ENCODE measurements at places on chromosomes 5 and 9. TPM values are rescaled to one million over a fixed set of nuclear protein-coding genes. Genes with fewer than 3 reads are reported as not detected.

SOX30 gene
- 0.09 TPM for total RNA-seq

PCDHAC1 gene
- total RNA-seq = 0.27 TPM

BARX1 gene
- 0.09 TPM for total RNA-seq

KCNN2 gene
- total RNA-seq = 4.7 TPM

ADAMTSL1 gene
- total RNA-seq = 25.0 TPM

SPAAR gene
- total RNA-seq = 0.89 TPM

PAPPA gene
- 1.3 TPM for total RNA-seq

RABGAP1 gene
- total RNA-seq = 30.2 TPM

SPINK13 gene
- not detected for total RNA-seq

NPR3 gene
- total RNA-seq = 14.3 TPM

RORB gene
- 0.09 TPM for total RNA-seq

ZBTB6 gene
- 9.0 TPM for total RNA-seq

PPP2R2B gene
- 3.5 TPM for total RNA-seq

FAM169A gene
- total RNA-seq = 0.62 TPM

SLC25A2 gene
- total RNA-seq = 0.22 TPM

DNA sequence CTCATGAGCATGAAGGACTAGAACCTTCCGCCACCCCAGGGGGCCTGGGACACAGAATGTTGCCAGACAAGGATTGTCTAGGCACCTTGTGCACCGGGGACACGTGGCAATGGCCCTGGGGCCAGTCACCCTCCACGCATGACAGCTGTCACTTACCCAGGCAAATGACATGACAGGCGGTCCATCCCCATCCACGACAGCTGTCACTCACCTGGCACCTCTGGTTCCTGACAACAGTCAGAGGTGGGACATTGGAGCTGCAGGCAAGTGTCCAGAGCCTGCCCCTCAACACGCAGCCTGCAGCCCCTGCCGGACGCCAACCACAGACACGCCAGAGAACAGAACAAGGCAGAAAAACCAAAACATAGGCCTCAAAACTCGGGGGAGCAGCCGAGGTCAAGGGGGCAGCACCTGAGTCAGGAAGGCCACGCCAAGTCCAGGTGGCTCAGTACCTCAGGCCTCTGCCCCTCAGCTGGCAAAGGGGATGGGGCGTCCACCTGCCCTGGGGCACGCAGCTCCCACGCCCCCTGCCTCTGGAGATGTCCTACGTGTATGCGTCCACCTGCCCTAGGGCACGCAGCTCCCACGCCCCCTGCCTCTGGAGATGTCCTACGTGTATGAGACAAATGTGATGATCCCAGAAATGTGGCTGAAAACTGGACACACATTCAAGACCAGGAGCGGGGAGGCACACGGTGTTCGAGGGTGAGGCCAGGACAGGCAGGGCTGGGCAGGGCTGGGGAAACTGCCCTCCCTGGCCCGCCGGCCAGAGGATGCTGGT, 14.5 kb downstream of the VAV2 start:
- H3K36me3 ChIP-seq = no peaks in the 10 kb centered on the region
- no peak overlapping the region for H3K27ac ChIP-seq
- H3K4me1 ChIP-seq = peaks cover 63% of the 10 kb centered on the region
- H3K4me3 ChIP-seq = no peak overlapping the region
- DNase-seq = no peak

GRCh38 chr9:4099976-4100735, 199.7 kb downstream of the GLIS3 start:
- H3K27ac ChIP-seq = no peak overlapping the region
- H3K4me1 ChIP-seq = no peaks in the 10 kb centered on the region
- DNase-seq = no peak

- H3K4me3 ChIP-seq = no peak overlapping the region
- no peaks in the 10 kb centered on the region for H3K36me3 ChIP-seq
- H3K4me1 ChIP-seq = no peaks in the 10 kb centered on the region
- no peaks in the 10 kb centered on the region for H3K27me3 ChIP-seq
These were observed 21.8 kb downstream of the ELOVL7 start for GRCh38 chr5:60822285-60822556.

DNA sequence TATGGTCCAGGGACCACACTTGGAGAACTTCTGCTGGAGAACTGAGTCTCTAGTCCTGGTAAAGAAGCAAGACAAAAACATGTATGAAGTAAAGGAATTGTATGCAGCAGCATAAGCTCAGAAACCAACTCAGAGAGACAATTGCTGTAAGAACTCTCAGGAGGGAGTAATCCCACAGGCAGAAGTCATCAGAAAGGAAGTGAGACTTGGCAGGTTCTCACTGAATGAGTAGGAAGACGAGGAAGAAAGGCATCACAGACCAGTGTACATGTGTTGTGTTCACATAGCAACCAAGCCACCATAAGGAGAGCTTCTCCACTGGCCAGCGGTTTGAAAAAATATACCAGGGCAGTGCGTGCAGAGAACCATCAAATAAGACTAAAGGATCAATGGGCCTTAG, 57.9 kb upstream of the FST start:
- no peaks in the 10 kb centered on the region for H3K27me3 ChIP-seq
- H3K36me3 ChIP-seq = no peaks in the 10 kb centered on the region
- H3K4me1 ChIP-seq = peaks cover 2% of the 10 kb centered on the region
- H3K27ac ChIP-seq = no peak overlapping the region

DNA sequence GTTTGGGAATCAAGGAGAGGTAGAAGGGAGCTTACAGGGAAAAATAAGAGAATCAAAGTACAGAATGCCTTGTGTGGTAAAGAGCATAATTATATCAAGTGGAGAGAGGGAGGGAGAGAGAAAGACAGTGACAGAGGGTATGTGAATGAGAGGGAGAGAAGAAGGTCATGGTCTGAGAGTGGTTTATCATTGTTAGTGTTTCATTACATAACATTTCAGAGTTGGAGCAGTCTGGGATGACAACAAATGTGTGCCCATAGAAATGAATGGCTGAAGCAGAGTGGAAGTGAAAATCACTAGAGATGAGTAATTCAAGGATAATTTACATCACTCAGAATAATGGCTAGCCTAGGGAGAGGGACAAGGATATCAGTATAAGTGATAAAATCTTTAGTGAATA, 799.2 kb downstream of the TLE1 start:
- no peak overlapping the region for H3K4me3 ChIP-seq
- H3K27me3 ChIP-seq = no peaks in the 10 kb centered on the region
- H3K4me1 ChIP-seq = no peaks in the 10 kb centered on the region
- no peak for DNase-seq
- H3K36me3 ChIP-seq = no peaks in the 10 kb centered on the region
- no peak overlapping the region for H3K27ac ChIP-seq

DNA sequence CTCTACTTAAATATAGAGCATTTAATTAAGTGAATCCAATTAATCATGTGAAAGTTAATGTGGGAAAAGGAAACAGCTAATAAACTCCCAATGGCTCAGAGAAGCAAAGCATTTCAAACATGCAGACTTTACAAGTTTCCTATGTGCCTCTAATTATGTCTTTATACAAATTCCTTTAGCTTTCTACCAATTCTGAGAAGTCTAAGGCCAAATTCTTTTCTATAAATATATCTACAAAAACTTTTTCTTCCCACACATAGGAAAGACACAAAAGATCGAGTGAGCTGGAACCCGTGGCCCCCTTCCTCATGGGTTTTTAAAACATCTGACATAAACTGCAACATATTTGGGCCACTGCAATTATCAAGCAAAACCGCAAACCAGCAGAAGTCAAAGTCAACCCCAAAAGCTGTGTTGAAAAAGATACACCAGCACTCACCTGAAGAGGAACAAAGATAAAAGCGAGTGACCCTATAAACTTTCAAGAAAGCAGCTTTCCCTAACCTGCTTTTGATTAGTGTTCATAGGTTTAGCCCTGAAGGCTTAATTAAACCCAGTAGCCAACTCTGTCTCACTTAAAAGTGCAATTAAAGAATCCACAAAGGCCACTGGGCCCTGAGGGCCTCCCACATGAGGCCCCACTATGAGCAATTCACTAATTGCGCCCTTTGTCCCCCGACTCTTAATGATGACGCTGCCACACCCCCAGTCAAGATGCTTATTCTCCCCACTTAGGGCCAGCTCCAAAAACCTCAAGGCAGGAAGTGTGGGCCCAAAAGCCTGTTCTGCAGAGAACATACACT, 12.1 kb downstream of the SEMA5A start:
- H3K27me3 ChIP-seq = no peaks in the 10 kb centered on the region
- no peak overlapping the region for H3K4me3 ChIP-seq
- no peak for DNase-seq
- no peak overlapping the region for H3K27ac ChIP-seq

- H3K27ac ChIP-seq = no peak overlapping the region
- no peak for DNase-seq
- no peak overlapping the region for H3K4me3 ChIP-seq
- no peaks in the 10 kb centered on the region for H3K36me3 ChIP-seq
- peaks cover 14% of the 10 kb centered on the region for H3K4me1 ChIP-seq
- H3K27me3 ChIP-seq = peaks cover 35% of the 10 kb centered on the region
These were observed 10.8 kb downstream of the FIBCD1 start for GRCh38 chr9:130927995-130928900.

DNA sequence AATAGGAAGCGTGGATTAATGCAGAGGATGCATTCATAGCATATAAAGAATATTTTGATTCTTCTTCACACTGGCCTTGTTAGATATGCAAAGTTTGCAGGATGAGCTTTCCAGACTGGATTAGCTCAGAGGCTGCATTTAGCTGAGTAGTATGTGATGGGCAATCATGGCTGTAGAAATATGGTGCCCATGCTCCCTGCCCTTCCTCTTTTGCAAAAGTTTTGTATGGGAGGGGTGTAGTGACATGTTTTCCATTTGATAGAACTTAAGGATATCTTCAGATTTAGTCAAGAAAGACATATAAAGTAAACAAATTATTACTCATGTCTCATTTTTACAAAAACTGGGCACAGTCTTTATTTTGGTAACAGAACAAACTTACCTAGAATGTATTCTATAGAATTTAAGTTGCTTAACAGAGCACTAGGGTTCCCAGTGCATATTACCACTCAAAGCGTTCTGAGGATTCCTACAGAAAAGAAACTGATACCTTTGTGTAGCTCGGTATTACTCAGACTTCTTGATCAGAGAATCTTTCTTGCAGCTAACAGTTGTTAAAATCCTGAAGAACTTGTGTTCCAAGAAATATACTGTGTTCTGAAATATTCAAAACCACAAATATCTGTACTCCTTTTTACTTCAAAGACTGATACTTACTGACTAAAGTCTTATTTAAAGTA, 9.8 kb downstream of the GTF3C4 start:
- no peak overlapping the region for H3K4me3 ChIP-seq
- H3K27me3 ChIP-seq = no peaks in the 10 kb centered on the region
- no peaks in the 10 kb centered on the region for H3K4me1 ChIP-seq
- no peak for DNase-seq

GRCh38 chr9:136979769-136980587, 2.7 kb downstream of the PTGDS start:
- no peak overlapping the region for H3K27ac ChIP-seq
- H3K4me3 ChIP-seq = no peak overlapping the region
- H3K4me1 ChIP-seq = peaks cover 34% of the 10 kb centered on the region
- H3K27me3 ChIP-seq = peaks cover 35% of the 10 kb centered on the region

- peaks cover 21% of the 10 kb centered on the region for H3K36me3 ChIP-seq
- no peaks in the 10 kb centered on the region for H3K27me3 ChIP-seq
- H3K27ac ChIP-seq = no peak overlapping the region
- H3K4me1 ChIP-seq = no peaks in the 10 kb centered on the region
- DNase-seq = no peak
- H3K4me3 ChIP-seq = no peak overlapping the region
These were observed 36.3 kb upstream of the SETD9 start for GRCh38 chr5:56873056-56873455.

GRCh38 chr9:37719526-37719925, 34.1 kb upstream of the TRMT10B start:
- no peak overlapping the region for H3K4me3 ChIP-seq
- no peaks in the 10 kb centered on the region for H3K27me3 ChIP-seq
- H3K4me1 ChIP-seq = no peaks in the 10 kb centered on the region

GRCh38 chr5:148939676-148940075, 113.3 kb downstream of the ADRB2 start:
- H3K27ac ChIP-seq = no peak overlapping the region
- H3K4me1 ChIP-seq = no peaks in the 10 kb centered on the region
- H3K36me3 ChIP-seq = no peaks in the 10 kb centered on the region
- H3K4me3 ChIP-seq = no peak overlapping the region

- H3K27me3 ChIP-seq = peaks cover 3% of the 10 kb centered on the region
- H3K27ac ChIP-seq = no peak overlapping the region
- no peaks in the 10 kb centered on the region for H3K4me1 ChIP-seq
- DNase-seq = no peak
These were observed 172.3 kb downstream of the CACNA1B start for GRCh38 chr9:138049779-138050471.

GRCh38 chr9:36486329-36486932, 86.3 kb upstream of the MELK start:
- H3K27ac ChIP-seq = peak overlapping the region; percentile 79
- peak; percentile 33 for DNase-seq
- peak overlapping the region; percentile 89 for H3K4me3 ChIP-seq
- no peaks in the 10 kb centered on the region for H3K27me3 ChIP-seq

- H3K27ac ChIP-seq = no peak overlapping the region
- no peak overlapping the region for H3K4me3 ChIP-seq
- H3K27me3 ChIP-seq = no peaks in the 10 kb centered on the region
- H3K36me3 ChIP-seq = no peaks in the 10 kb centered on the region
- H3K4me1 ChIP-seq = peaks cover 8% of the 10 kb centered on the region
These were observed 47.0 kb upstream of the SEMA6A start for GRCh38 chr5:116621599-116621998.

GRCh38 chr5:10655161-10655971, 91.5 kb downstream of the ANKRD33B start:
- peak; percentile 49 for DNase-seq
- peaks cover 33% of the 10 kb centered on the region for H3K4me1 ChIP-seq
- peaks cover 19% of the 10 kb centered on the region for H3K27me3 ChIP-seq
- no peaks in the 10 kb centered on the region for H3K36me3 ChIP-seq

GRCh38 chr5:80069251-80069800, 34.2 kb downstream of the THBS4 start:
- H3K4me3 ChIP-seq = no peak overlapping the region
- DNase-seq = no peak
- H3K27ac ChIP-seq = no peak overlapping the region
- peaks cover 8% of the 10 kb centered on the region for H3K4me1 ChIP-seq
- H3K36me3 ChIP-seq = peaks cover 2% of the 10 kb centered on the region
- H3K27me3 ChIP-seq = no peaks in the 10 kb centered on the region

- H3K4me3 ChIP-seq = no peak overlapping the region
- H3K4me1 ChIP-seq = no peaks in the 10 kb centered on the region
- no peaks in the 10 kb centered on the region for H3K36me3 ChIP-seq
These were observed 366.9 kb downstream of the DEPDC1B start for GRCh38 chr5:60333005-60333571.

DNA sequence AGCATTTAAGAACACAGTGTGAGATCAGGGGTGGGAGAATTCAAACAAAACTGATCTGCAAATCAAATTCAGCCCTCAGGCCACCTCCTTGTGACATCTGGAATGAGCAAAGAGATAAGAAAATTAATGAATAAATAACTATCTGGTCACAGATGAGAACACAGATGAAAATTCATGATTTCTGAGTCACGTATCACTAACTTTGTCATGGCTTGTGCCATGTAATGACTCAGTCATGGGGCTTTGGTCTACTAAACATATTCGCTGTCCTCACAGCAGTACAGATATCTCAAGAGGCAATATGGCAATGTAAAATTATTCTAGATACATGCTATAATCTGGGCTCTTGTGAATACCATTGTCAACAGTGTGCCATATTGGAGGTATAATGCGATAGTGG, 274.4 kb downstream of the MAN2A1 start:
- no peaks in the 10 kb centered on the region for H3K27me3 ChIP-seq
- DNase-seq = no peak
- H3K4me1 ChIP-seq = no peaks in the 10 kb centered on the region
- H3K27ac ChIP-seq = no peak overlapping the region
- H3K36me3 ChIP-seq = no peaks in the 10 kb centered on the region

- H3K4me3 ChIP-seq = no peak overlapping the region
- no peaks in the 10 kb centered on the region for H3K27me3 ChIP-seq
- H3K4me1 ChIP-seq = no peaks in the 10 kb centered on the region
- no peaks in the 10 kb centered on the region for H3K36me3 ChIP-seq
- DNase-seq = peak; percentile 92
These were observed 121.7 kb upstream of the SEMA6A start for GRCh38 chr5:116696366-116696765.

Measured in muscle of leg (tissue), 16 donors.